ENCODE measurements at places on chromosomes 7 and 10.

GRCh38 chr10:101619983-101620382 is 31.9 kb downstream of the DPCD start:
- no peak for DNase-seq

- DNase-seq = no peak
These were observed 6.0 kb downstream of the TEX47 start for GRCh38 chr7:88789480-88790064.

GRCh38 chr10:101405001-101405400 is 51.0 kb downstream of the BTRC start:
- no peak for DNase-seq

GRCh38 chr7:106100863-106101629 is 11.1 kb downstream of the SYPL1 start:
- no peak for DNase-seq

- no peak for DNase-seq
These were observed 42.4 kb downstream of the KCTD7 start for GRCh38 chr7:66671034-66671433.

- DNase-seq = no peak
These were observed 24.2 kb downstream of the COL1A2 start for GRCh38 chr7:94418851-94419250.

GRCh38 chr10:131929122-131929845 is 28.5 kb downstream of the PPP2R2D start:
- no peak for DNase-seq

- peak; percentile 47 for DNase-seq
These were observed 62.4 kb downstream of the MICU1 start for GRCh38 chr10:72563327-72563932.

GRCh38 chr7:68893411-68893810 is 704.9 kb upstream of the AUTS2 start:
- DNase-seq = no peak

DNA sequence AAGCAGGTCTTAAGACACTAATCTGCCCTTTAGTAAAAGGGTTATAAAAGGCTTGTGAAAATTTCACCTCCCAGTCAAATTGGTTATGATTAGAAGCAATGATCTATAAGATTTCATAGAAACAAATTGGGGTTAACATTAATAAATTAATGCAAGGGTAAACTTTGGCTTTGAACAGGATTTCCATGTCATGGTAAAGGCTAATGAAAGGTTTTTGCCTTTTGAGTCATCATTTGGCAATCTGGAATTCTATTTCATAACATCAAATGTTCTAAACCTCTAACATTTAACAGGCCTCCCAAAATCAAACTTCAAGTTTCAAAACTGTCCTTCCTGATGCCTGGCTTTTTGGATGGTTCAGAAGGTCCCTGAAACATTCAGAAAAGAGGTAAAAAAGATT is 62.4 kb downstream of the COA1 start:
- DNase-seq = no peak

All from activated CD4-positive, alpha-beta T cell treated with anti-CD3 and anti-CD28 coated beads for 48 hours (primary cell).